A549 treated with dexamethasone at 1 μM for 4 hours (cell line): ENCODE measurements at places on chromosomes 2 and 18. TPM values are rescaled to one million over a fixed set of nuclear protein-coding genes. Genes with fewer than 3 reads are reported as not detected.

PARD3B gene
- 0.52 to 1.4 TPM (median 0.90 TPM) in 5 replicates for total RNA-seq

NYAP2 gene
- total RNA-seq: 0.02 to 0.04 TPM (median 0.03 TPM) in 4 of 5 replicates, not detected in the other

TCF7L1 gene
- total RNA-seq: 7.5 to 12.4 TPM (median 11.6 TPM) in 5 replicates

PROM2 gene
- 0.02 TPM in 2 of 5 replicates, not detected in the others for total RNA-seq

VIT gene
- total RNA-seq: not detected in 5 replicates

CD8B2 gene
- not detected in 5 replicates for total RNA-seq

HS6ST1 gene
- total RNA-seq: 10.0 to 14.6 TPM (median 13.1 TPM) in 5 replicates

SH2D6 gene
- total RNA-seq: 0.66 to 1.1 TPM (median 0.98 TPM) in 5 replicates

KATNAL2 gene
- 1.7 to 2.9 TPM (median 2.1 TPM) in 5 replicates for total RNA-seq

FOXD4L1 gene
- total RNA-seq: 0.09 to 0.54 TPM (median 0.41 TPM) in 5 replicates

UBE2E3 gene
- total RNA-seq: 65.1 to 77.4 TPM (median 71.7 TPM) in 5 replicates

SPDYA gene
- total RNA-seq: 0.14 to 0.28 TPM (median 0.26 TPM) in 4 of 5 replicates, not detected in the other

SCG2 gene
- 1.0 to 1.5 TPM (median 1.2 TPM) in 5 replicates for total RNA-seq

KYNU gene
- total RNA-seq: 220 to 265 TPM (median 257 TPM) in 5 replicates

EEF1B2 gene
- total RNA-seq: 964 to 1,168 TPM (median 994 TPM) in 5 replicates

BOLL gene
- not detected in 5 replicates for total RNA-seq

KLHL29 gene
- 4.7 to 9.1 TPM (median 7.9 TPM) in 5 replicates for total RNA-seq

AQP12B gene
- total RNA-seq: not detected in 5 replicates
